ENCODE measurements at places on chromosomes 3 and 15.
A peak's percentile ranks its signal among the peaks of the same experiment; 100 is the strongest.

DNA sequence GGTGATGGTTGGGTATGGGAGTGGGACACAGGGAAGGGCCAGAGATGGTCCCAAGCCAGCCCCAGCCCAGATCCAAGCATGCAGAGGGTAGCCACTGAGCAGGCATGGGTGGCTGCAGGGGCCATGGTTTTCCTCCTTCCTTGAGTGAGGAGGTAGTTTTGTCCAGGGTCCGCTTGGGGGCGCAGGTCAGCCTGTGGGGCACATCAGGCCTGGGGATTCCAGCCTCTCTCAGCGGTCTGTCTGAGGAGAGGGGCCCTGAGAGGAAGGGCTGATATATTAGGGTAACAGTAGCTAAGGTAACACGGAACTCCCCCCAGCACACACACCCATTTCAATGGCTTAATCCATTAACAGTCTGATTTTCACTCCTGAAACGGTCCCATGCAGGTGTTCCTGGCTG, 22.7 kb upstream of the LCTL start:
- H3K4me1 ChIP-seq, result no peaks in the 10 kb centered on the region
- no peak for DNase-seq
- H3K27me3 ChIP-seq, result peaks cover 5% of the 10 kb centered on the region
- no peak overlapping the region for H3K27ac ChIP-seq

DNA sequence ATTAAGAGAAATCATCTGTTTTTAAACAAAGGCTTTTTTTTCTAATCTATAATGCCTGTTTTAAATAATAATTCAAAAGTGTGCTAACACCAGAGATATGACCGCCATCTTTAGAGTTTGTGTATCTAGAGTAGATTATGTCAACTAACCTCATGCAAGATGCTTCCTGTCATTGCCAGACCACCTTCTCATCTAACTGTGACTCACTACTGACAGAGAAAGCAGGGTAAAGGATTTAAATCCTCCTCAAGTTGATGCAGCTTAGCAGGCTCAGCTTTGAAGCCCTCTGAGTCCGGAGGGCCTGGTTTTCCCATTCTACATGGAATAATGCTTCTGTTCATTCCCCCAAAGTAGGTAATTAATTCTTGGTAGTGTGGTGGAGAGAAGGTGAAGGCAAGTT, 108.5 kb downstream of the ECT2 start:
- H3K4me3 ChIP-seq, result no peak overlapping the region
- no peak overlapping the region for H3K27ac ChIP-seq
- DNase-seq, result peak; percentile 55
- H3K36me3 ChIP-seq, result no peaks in the 10 kb centered on the region
- H3K4me1 ChIP-seq, result peaks cover 19% of the 10 kb centered on the region
- H3K27me3 ChIP-seq, result no peaks in the 10 kb centered on the region

GRCh38 chr3:56806407-56806806, 4.7 kb upstream of the ARHGEF3 start:
- H3K27me3 ChIP-seq, result no peaks in the 10 kb centered on the region
- no peak overlapping the region for H3K4me3 ChIP-seq
- H3K4me1 ChIP-seq, result peaks cover 4% of the 10 kb centered on the region
- no peaks in the 10 kb centered on the region for H3K36me3 ChIP-seq
- DNase-seq, result no peak

GRCh38 chr15:48360841-48361240, 29.6 kb downstream of the DUT start:
- H3K27ac ChIP-seq, result no peak overlapping the region
- peak; percentile 31 for DNase-seq
- H3K4me1 ChIP-seq, result peaks cover 10% of the 10 kb centered on the region
- no peak overlapping the region for H3K4me3 ChIP-seq
- H3K27me3 ChIP-seq, result no peaks in the 10 kb centered on the region

- H3K27ac ChIP-seq, result peak overlapping the region; percentile 33
- peak overlapping the region; percentile 73 for H3K4me3 ChIP-seq
- no peaks in the 10 kb centered on the region for H3K4me1 ChIP-seq
- no peaks in the 10 kb centered on the region for H3K27me3 ChIP-seq
- peak; percentile 91 for DNase-seq
- no peaks in the 10 kb centered on the region for H3K36me3 ChIP-seq
These were observed 121.0 kb downstream of the TFDP2 start for GRCh38 chr3:142028243-142028777.

GRCh38 chr3:98166396-98166795, at the start of gene OR5H15:
Gene OR5H15 (plus strand): TSS chr3:98166696. CDS start chr3:98168700, 2,004 bp downstream.
- H3K36me3 ChIP-seq, result no peaks in the 10 kb centered on the region
- no peak for DNase-seq
- H3K27ac ChIP-seq, result no peak within 1 kb of the TSS

DNA sequence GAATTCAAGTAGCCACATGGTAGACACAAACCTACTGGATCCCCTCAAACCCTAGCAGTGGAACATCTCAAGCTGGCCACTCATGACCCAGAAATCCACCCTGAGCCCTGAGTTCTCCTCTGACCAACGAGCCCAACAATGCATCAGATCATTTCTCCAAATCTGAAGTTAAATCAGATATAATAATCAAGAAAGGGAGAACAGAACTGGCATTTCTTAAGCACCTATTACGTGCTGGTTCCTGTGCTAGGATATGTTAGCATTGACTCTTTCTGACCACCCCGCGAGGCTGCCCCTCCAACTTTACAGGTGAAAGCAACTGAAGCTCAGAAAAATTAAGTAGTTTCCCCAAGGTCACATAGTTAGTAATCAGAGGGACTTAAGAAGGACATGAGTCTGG, 51.5 kb upstream of the CCDC174 start:
- peaks cover 39% of the 10 kb centered on the region for H3K27me3 ChIP-seq
- H3K36me3 ChIP-seq, result no peaks in the 10 kb centered on the region
- DNase-seq, result no peak
- H3K4me3 ChIP-seq, result no peak overlapping the region
- no peak overlapping the region for H3K27ac ChIP-seq

- no peaks in the 10 kb centered on the region for H3K36me3 ChIP-seq
- H3K4me1 ChIP-seq, result no peaks in the 10 kb centered on the region
- H3K4me3 ChIP-seq, result no peak overlapping the region
- H3K27me3 ChIP-seq, result peaks cover 10% of the 10 kb centered on the region
- no peak for DNase-seq
- no peak overlapping the region for H3K27ac ChIP-seq
These were observed 52.7 kb upstream of the SPESP1 start for GRCh38 chr15:68877626-68878025.

GRCh38 chr3:180004542-180004941, 32.2 kb downstream of the PEX5L start:
- no peaks in the 10 kb centered on the region for H3K36me3 ChIP-seq
- no peak overlapping the region for H3K27ac ChIP-seq
- H3K4me3 ChIP-seq, result no peak overlapping the region
- H3K4me1 ChIP-seq, result no peaks in the 10 kb centered on the region
